ENCODE measurements at places on chromosomes 13 and 19. TPM values are rescaled to one million over a fixed set of nuclear protein-coding genes. Genes with fewer than 3 reads are reported as not detected.

The UPF1 gene
- total RNA-seq: 75.6 TPM

The OSCAR gene
- total RNA-seq: 6.0 TPM

The MAST1 gene
- not detected for total RNA-seq

The ZNF135 gene
- 3.4 TPM for total RNA-seq

The MYBPC2 gene
- not detected for total RNA-seq

The ACP7 gene
- total RNA-seq: not detected

The FCER2 gene
- total RNA-seq: 0.36 TPM

DNA sequence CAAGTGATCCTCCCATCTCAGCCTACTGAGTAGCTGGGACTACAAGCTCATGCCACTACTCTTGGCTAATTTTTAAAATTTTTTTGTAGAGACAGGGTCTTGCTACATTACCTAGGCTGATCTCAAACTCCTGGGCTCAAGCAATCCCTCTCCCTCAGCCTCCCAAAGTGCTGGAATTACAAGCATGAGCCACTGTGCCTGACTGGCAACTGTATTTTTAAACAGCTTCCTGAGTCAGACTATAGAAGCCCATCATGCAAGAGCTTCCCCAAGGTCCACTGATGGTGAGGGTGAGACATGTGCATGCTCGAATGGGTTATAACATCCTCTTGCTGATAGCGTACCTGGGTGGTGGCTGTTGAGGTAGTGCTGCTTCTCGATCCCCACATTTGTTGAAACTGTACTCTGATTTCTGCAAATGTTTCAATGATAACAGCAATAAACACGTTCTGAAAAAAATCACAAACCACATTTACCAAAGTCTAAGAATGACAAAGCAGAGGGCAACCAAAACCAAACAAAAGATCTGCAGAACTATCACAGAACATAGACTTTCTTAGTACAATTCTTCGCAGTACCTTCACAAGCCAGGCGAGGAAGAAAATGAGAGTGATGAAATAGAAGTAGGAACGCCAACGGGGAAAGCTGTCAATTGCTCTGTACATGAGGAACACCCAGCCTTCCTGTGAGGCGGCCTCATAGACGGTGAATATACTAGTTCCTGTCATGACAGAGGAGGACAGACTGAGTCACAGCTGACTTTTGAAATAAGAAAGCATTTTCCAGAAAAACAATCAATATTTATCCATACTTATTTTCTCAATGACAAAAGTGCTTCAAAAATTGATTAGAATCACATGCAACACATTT, 124.4 kb downstream of the NALCN start:
- no peak overlapping the region for H3K4me3 ChIP-seq
- H3K4me1 ChIP-seq: no peaks in the 10 kb centered on the region
- H3K36me3 ChIP-seq: peaks cover 3% of the 10 kb centered on the region
- H3K27ac ChIP-seq: no peak overlapping the region
- H3K27me3 ChIP-seq: no peaks in the 10 kb centered on the region

DNA sequence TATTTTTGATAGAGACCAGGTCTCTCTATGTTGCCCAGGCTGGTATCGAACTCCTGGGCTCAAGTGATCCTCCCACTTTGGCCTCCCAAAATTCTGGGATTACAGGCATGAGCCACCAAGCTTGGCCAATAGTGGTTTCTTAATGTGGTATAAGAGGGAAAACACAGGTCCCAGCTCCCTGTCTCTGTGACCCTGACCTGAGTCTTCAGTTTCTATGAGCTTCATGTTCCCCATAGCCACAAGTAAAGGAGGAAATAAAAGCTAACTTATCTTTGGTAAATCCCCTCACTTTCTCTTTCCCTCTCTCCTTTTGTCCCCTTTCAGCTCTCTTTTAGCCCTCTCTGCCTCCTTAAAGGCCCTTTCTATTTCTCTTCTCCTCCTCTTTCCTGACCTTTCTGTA, 50.3 kb downstream of the ABCC4 start:
- no peak overlapping the region for H3K4me3 ChIP-seq
- H3K4me1 ChIP-seq: no peaks in the 10 kb centered on the region
- no peak for DNase-seq
- H3K27ac ChIP-seq: no peak overlapping the region
- no peaks in the 10 kb centered on the region for H3K27me3 ChIP-seq

GRCh38 chr19:29610574-29611271, 4.6 kb downstream of the POP4 start:
- no peak overlapping the region for H3K27ac ChIP-seq
- H3K27me3 ChIP-seq: no peaks in the 10 kb centered on the region
- peaks cover 19% of the 10 kb centered on the region for H3K36me3 ChIP-seq
- DNase-seq: peak; percentile 87
- no peak overlapping the region for H3K4me3 ChIP-seq
- no peaks in the 10 kb centered on the region for H3K4me1 ChIP-seq

GRCh38 chr19:40741527-40742390, 8.5 kb downstream of the ACTMAP start:
- H3K27me3 ChIP-seq: no peaks in the 10 kb centered on the region
- H3K36me3 ChIP-seq: no peaks in the 10 kb centered on the region
- DNase-seq: no peak
- no peaks in the 10 kb centered on the region for H3K4me1 ChIP-seq

DNA sequence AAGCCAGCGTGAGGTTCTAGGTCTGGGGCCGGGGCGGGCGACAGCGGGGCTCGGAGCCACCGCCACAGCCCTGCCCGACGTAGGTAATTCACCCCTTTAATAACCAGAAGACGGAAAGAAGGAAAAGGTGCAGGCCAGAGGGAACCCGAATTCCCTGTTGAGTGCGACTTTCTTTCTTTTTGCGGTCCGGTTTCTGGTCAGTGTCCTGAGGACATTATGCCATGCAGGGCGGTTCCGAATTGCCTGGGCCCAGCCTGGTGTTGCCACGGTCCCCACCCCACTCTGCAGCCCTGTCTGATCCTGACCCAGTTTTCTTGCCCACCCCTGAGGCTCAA, 18.4 kb upstream of the TFDP1 start:
- H3K27ac ChIP-seq: no peak overlapping the region
- H3K27me3 ChIP-seq: no peaks in the 10 kb centered on the region
- DNase-seq: no peak
- no peak overlapping the region for H3K4me3 ChIP-seq
- no peaks in the 10 kb centered on the region for H3K4me1 ChIP-seq
- no peaks in the 10 kb centered on the region for H3K36me3 ChIP-seq

DNA sequence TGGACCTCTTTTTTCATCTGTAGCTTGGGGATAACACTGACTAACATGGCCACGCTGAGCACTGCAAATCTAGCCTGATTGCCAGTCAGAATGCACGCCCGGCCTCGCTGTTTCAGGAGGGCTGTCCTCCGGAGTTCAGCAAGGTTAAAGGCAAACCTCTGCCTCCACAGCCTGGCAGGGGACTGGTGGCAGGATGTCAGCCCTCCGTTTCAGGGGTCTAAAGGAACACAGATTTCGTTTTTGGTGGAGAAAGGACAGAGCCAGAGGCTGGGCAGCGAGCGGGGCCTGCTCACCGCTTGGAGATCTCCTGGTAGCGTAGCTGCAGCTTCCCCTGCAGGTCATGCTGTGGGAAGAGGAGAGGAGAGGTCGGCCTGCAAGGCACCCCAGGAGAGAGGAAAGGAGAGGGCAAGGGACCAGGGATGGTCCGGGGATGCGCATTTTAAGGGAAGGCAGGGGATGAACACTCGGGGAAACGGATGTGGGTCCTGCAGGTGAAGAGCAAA, 560 bp downstream of the NDUFA7 start:
- DNase-seq: peak; percentile 49
- H3K27me3 ChIP-seq: no peaks in the 10 kb centered on the region
- H3K4me3 ChIP-seq: peak overlapping the region; percentile 70
- no peaks in the 10 kb centered on the region for H3K4me1 ChIP-seq
- H3K27ac ChIP-seq: peak overlapping the region; percentile 17

DNA sequence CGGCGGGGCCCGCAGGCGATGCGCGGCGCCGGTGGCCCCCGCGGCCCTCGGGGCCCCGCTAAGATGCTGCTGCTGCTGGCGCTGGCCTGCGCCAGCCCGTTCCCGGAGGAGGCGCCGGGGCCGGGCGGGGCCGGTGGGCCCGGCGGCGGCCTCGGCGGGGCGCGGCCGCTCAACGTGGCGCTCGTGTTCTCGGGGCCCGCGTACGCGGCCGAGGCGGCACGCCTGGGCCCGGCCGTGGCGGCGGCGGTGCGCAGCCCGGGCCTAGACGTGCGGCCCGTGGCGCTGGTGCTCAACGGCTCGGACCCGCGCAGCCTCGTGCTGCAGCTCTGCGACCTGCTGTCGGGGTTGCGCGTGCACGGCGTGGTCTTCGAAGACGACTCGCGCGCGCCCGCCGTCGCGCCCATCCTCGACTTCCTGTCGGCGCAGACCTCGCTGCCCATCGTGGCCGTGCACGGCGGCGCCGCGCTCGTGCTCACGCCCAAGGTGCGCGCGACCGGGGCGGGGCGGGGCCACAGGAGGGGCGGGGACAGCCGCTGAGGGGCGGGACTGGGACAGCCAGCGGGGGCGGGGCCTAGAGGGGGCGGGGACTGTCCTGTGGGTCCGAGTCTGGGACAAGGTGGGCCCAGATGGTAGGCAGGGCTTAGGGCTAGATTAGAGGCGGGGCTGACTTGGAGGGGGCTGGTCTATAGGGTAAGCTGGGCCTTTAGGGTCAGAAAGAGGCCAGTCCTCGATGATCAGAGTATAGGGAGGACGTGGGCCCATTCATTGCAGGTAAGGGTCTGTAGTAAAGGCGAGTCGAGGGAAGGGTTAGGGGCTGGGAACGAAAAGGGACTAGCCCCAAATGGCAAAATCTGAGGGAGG, 5.1 kb downstream of the GRIN2D start:
- no peak overlapping the region for H3K4me3 ChIP-seq
- DNase-seq: peak; percentile 92
- no peaks in the 10 kb centered on the region for H3K36me3 ChIP-seq
- H3K27ac ChIP-seq: no peak overlapping the region
- H3K27me3 ChIP-seq: no peaks in the 10 kb centered on the region

- no peak overlapping the region for H3K27ac ChIP-seq
- no peak for DNase-seq
- no peaks in the 10 kb centered on the region for H3K4me1 ChIP-seq
- H3K36me3 ChIP-seq: no peaks in the 10 kb centered on the region
- H3K4me3 ChIP-seq: no peak overlapping the region
Measured at GRCh38 chr13:46903748-46904147, 6.9 kb upstream of the HTR2A start.

Data from aorta (tissue), 5 donors.